B cell (primary cell): ENCODE measurements at places on chromosomes 12 and 14.

DNA sequence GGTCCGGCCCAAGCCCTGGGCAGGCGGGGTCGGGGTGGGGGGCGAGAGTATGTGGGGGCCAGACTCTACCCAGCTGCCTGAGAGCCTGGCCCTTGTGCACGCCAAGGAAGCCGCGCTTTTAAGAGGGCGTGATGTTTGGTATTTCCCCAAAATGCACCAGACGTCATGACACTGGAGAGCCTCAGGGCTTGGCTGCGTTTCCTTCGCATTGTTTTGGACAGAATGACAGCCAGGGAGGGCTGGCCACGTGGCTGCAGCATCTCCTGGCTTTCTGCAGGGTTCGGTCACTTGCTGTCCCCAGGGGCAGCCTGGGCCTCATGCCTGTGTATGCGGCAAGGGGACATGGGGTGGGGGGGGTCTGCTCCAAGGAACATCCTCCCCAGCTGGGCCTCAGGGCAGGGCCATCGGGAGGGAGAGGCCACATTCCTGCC lies 16.1 kb upstream of the NUDT14 start:
- DNase-seq: peak; percentile 71

- DNase-seq: no peak
These were observed 15.5 kb upstream of the MLXIP start for GRCh38 chr12:122062832-122063693.

- no peak for DNase-seq
These were observed 48.8 kb upstream of the VRK1 start for GRCh38 chr14:96748362-96748761.

GRCh38 chr12:77232045-77232444 lies 166.7 kb upstream of the E2F7 start:
- no peak for DNase-seq

DNA sequence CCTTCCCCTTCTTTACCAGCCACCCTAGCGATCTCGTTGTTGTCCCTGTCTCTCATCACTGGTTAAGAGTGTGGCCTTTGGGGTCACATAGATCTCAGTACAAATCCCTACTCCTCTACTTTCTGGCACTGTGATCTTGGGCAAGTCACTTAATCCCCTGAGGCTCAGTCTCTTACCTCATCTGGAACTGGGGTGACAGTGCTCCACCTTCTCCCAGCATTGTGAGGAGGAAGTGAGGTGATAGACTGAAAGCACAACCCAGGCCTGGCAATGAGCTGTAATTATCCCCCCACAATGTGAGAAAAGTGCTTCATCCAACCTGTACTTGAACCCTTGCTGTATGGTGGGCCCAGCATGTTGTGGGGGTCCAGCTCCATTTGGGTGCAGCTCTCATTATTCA lies 48.0 kb downstream of the IRAK3 start:
- DNase-seq: no peak

DNA sequence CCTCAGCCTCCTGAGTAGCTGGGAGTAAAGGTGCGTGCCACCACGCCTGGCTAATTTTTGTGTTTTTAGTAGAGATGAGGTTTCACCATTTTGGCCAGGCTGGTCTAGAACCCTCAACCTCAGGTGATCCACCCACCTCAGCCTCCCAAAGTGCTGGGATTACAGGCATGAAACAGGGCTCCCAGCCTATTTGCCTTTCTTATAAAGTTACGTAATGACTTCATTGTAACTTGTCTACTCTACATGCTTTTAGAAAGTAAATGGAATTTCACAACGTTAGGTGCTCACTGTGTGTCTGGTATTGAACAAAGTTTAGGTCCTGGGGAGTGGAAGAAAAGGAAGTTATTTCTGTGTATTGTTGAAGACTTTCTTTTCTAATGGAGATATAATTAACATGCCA lies 12.5 kb downstream of the CFAP251 start:
- DNase-seq: no peak

DNA sequence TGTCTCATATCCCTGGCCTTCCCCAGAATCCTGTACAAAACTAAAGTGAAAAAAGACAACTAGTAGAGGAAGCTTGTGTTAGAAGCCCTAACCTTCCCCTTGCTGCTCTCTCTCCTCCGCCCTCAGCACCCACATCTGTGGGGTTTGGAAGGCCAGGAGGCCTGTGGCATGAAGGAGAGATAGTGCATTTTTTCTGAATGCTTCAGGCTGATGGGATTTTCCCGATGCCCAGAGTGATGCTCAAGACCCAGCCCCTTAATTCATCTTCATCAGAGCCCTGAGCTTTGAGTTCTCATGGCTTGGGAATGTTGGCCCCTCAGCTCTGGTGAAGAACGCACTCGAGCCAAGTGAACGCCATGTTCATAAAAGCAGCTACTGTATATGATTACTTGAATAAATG lies 5.9 kb downstream of the FGF6 start:
- DNase-seq: no peak

GRCh38 chr12:48936379-48936979 lies 11.2 kb upstream of the FKBP11 start:
- peak; percentile 81 for DNase-seq

GRCh38 chr14:74257941-74258763 lies 18.9 kb downstream of the VSX2 start:
- peak; percentile 33 for DNase-seq

DNA sequence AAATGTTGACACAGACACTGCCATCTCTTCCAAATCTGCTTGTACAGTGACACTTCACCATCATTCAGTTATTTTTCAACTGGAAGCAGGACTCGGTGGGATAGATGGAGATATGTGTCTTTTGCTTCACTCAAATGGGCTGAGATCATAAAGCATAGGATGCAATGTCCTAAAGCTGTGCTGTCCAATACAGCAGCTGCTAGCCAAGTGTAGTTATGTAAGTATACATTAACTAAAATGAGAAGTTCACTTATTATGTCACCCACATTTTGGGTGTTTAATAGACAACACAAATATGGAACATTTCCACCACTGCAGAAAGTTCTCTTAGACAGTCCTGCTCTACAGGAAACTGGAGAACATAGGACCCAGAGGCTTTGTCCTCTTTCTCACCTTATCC lies 43.6 kb downstream of the AREL1 start:
- no peak for DNase-seq

DNA sequence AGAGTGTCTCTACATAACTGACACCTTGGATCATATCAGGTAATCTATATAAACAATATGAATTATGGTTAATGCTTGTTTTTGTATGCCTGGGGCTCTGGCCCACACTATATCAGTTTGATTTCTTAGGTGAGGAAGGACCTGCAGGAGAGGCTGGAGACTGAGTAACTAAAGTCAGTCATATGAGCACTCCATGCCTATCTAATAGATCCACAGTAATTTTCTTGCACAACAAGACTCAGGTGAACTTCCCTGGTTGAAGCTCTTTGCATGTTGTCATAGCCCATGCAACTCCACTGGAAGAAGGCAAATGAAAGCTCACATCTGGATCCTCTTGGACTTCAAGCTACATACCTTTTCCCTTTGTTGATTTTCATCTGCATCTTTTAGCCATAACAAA lies 62.3 kb downstream of the CDK17 start:
- no peak for DNase-seq

- DNase-seq: peak; percentile 9
These were observed 278.9 kb upstream of the CRY1 start for GRCh38 chr12:107372229-107372658.

DNA sequence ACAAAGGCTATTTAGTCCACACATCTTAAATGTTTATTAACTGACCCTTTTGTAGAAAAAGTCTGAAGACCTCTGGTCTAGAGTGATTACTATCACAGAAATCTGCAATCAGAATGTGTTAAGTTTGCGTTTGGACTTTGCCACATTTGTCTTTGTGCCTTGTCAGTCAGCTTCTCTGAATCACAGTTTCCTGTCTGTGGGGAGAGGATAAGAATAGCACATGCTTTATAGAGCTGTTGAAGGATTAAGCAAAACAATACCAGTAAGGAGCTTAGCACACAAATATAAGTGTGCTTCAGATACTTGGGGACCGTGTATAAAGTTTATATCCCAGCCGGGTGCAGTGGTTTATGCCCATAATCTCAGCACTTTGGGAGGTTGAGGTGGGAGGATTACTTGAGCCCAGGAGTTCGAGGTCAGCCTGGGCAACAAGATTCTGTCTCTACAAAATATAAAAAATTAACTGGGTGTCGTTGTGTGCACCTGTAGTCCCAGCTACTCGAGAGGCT lies 63.0 kb upstream of the BTG1 start:
- peak; percentile 45 for DNase-seq

- no peak for DNase-seq
These were observed 31.5 kb upstream of the KRR1 start for GRCh38 chr12:75542942-75543341.

DNA sequence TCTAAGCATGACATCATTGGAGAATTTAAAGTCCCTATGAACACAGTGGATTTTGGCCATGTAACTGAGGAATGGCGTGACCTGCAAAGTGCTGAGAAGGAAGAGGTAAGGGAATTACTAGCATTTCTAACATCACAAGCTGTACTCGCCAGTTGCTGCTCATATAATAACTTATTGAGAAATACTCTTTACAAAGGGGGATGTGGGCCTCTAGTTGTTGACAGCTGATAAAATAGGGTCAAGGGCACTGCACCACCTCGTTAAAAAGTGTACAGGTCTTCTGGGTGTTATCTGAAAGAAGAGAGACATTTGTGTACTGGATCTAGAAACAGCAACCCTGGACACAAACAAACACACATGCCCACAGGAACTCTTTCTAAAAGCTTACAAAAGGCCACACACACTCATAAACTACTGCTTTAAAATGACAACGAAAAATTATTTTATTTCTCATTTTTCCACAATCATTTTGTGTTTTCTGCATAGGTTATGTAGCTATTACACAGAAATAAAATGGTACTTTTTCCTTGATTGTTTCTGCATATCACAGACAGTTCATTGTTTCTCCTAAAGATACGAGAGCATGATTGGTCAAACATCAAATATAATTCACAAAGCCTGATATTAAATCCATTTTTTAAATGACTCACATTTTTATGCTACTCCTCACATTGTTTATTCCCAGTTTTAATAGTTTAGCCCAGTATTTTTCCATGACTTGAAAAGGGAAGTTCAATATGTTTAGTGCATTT lies 391.1 kb downstream of the PAWR start:
- no peak for DNase-seq

DNA sequence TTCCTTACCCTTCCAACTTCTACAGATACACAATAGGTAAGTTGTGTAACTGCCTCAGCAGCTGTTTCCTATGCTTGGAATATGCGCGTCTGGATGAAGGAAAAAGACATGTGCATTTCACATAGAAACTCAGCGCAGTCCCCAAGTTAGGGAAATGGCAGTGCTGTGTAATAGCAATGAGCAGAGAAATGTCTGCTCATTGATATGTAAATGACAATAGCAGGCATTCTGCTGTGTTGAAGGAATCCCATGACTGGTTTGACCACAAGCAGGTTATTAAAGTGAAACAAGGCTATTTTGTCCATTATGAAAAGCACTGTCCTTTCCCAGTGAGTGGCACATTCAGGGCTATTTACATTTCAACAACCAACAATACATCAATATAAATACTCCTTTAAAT lies 106.6 kb downstream of the BTG1 start:
- DNase-seq: no peak

- DNase-seq: no peak
These were observed 43.5 kb upstream of the MAP1LC3B2 start for GRCh38 chr12:116515684-116516083.

GRCh38 chr12:14613718-14614117 lies 46.0 kb upstream of the PLBD1 start:
- DNase-seq: peak; percentile 88

DNA sequence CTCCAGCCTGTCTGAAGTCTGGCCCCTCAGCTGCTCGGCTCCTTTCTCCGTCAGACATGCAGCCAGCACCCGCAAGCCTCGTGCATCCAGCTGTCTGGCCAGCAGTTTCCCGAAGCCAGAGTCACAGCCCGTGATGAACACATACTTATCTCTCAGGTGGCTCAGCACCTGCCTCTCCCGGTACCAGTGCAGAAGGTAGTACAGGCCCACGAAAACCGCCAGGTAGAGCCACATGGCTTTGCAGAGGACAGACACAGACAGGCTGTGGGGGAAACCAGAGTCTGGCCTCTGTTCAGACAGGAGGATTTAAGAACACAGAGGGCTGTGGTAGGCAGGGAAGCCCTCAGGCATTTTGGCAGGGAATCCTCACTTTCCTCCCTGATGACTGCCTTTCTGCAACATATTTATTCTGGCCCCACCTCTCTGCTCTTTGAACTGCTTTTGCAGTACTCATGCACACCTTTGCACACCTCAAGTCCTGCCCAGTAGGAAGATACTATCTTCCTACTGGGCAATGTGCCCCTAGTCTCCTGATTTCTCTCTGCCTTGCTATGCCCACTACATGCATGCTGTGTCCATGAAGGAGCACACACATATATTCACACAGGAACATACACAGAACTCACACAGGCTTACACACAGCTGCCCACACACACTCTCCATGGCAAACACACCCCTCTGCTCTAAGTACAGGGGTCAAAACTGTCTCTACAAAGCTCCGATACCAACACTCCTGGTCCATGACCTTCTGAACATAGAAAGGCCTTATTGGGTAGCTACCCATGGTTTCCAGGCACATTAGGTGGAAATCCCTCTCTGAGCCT lies at the start of gene RDH16:
RDH16 (minus strand) TSS at position 380 of the 824 bp plus-strand sequence; CDS start at position 234, 146 bp downstream.
- DNase-seq: no peak

GRCh38 chr14:97138801-97139200 lies 341.6 kb downstream of the VRK1 start:
- DNase-seq: no peak

DNA sequence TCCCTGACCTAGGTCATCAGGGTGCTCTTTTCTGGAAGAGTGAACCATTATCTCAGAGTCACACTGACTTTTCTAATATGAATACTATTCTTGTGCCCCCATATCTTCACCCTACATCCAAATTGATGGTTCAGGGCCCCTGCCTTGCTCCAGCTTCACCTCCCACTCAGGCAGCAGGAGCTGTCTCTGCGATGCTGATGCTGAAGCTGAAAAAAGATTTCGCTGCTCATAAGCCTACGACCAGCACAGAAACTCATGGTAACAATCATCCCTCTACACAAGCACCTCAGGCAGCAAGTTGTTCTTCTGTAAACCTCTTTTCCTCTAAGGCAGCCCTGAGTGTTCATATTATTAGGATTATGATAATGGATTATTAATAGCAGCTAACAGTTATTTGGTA lies 3.2 kb downstream of the ARF3 start:
- DNase-seq: no peak

DNA sequence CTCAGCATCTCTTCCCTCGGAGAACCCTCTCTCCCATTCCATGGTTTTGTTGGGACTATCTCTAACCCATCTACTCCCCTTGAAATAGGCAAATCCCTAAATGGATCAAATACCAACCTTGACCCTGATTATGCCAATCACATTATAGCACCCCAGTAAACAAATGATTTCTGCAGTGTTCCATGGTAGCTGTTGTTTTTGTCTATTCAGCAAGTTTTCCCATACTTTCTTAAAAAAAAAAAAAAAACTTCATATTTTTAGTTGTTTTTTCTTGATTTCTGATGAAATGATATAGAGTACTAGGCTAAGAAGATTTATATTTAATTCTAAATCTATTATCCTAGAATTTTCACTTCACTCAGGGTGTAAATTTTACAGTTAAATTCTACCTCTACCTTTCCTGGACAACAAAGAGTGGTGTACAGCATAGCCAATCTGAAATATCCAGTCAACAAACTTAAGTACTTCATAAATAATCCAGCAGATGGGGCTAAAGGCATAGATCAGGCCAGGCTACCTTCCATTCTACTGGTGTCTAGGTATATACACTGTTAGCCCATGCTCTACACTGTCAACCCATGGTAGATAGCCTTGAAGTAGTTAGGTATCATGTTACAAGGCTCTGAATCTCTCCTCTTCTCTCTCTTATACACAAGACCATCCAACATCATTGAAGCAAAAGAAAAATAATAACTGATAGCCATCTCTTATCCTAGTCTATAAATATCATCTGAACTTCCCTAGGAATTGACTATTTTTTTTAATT lies 82.2 kb downstream of the PLEKHG7 start:
- peak; percentile 75 for DNase-seq

- no peak for DNase-seq
These were observed 952 bp downstream of the DRAM1 start for GRCh38 chr12:101878243-101878821.
